ENCODE measurements at places on chromosomes 11 and 22.

GRCh38 chr11:123742031-123742723, 717 bp upstream of the ZNF202 start:
- DNase-seq: no peak

DNA sequence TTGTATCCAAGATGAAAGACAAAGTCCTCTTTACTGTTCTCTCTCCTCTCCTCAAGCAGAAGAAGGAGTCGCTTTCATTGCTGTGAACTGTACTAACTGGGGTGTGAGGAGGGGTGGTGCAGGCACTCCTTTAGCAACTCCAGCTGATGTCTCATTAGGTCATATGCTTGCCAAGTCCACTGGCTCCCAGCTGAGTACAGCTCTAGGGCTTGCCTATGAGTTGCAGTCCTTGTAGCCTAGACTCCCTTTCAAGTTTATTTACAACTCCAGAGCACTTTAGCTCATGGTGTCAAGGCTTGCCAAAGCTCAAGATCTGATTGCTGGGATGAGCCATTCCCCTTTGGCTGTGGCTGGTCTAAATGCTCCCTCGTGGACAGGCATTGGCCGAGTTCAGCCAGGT, 55.1 kb upstream of the PDGFD start:
- no peak for DNase-seq

- no peak for DNase-seq
Measured at GRCh38 chr11:61529537-61530225, 21.1 kb downstream of the LRRC10B start.

DNA sequence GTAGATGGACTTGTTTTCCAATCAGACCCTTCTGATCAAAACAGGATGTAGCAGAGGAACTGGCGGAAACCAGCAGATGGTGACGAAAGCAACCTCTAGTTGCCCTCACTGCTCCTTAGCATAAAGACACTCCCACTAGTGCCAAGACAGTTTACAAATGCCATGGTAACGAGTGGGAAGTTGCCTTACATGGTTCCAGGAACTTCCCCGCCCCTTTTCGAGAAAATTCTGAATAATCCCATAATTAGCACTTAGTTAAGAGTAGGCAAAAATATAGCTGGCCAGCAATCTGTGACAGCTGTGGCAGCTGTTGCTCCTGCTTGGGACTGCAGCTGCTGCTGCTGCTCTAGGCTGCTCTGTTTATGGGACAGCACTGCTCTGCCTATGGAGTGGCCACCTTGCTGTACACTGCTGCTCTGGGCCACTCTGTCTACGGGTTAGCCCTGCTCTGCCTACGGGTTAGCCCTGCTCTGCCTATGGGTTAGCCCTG, 33.4 kb upstream of the SORL1 start:
- DNase-seq: peak; percentile 81
